ENCODE measurements at places on chromosomes 16 and 17. TPM values are rescaled to one million over a fixed set of nuclear protein-coding genes. Genes with fewer than 3 reads are reported as not detected.

FBXL20 gene
- total RNA-seq = 24.2 TPM

TP53TG3C gene
- total RNA-seq = not detected

GPRC5B gene
- total RNA-seq = 5.8 TPM

SEZ6 gene
- total RNA-seq = 1.1 TPM

TMC7 gene
- 6.7 TPM for total RNA-seq

IGF2BP1 gene
- 0.54 TPM for total RNA-seq

CA5A gene
- not detected for total RNA-seq

PRKCA gene
- 47.0 TPM for total RNA-seq

CACNA1H gene
- total RNA-seq = 13.5 TPM

DNA sequence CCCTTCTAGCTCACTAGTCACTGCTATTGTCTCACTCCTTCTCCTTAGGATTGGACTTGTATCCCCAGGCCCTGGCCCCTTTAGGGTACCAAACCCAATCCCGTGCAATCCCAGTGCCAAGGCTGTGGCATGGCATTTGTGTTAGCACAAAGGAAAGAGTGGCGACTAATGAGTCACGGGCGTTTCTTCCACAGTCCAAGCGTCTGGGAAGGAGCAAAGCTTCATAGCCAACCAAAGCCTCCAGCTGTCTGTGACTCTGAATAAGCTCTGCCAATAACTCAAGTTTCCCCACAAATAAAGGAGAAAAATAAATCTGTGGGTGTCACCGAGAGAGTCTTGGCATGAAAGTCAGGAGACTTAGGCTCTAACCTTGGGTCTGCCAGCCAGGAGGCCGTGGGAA lies 54.6 kb upstream of the COX10 start:
- DNase-seq = no peak

- no peak for DNase-seq
Observed at GRCh38 chr17:39951924-39952679, 10.7 kb upstream of the GSDMA start.

GRCh38 chr17:6166492-6167179 lies 96.5 kb downstream of the WSCD1 start:
- no peak for DNase-seq

- no peak for DNase-seq
Observed at GRCh38 chr17:67520916-67521774, 144.1 kb downstream of the PITPNC1 start.

GRCh38 chr17:57983446-57983845 lies 4.6 kb downstream of the VEZF1 start:
- no peak for DNase-seq

- peak; percentile 69 for DNase-seq
Observed at GRCh38 chr16:68062910-68063393, 22.2 kb upstream of the NFATC3 start.

DNA sequence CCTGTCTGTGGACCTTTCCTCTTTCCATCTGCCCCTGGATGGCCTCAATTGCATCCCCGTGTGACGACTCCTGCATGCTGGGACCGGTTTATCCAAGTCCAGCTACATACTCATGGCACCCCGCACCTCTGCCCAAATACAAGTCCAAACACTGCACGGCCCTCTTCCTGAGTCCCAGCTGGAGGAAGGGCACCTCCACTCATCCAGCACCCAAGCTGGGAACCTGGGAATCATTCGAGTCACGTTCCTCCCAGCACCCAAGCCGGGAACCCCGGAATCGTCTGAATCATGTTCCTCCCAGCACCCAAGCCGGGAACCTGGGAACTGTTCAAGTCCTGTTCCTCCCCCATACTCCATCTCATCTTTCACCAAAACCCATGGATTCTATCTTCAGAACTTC lies 10.2 kb downstream of the TRARG1 start:
- DNase-seq = no peak

GRCh38 chr17:76789235-76789788 lies 51.4 kb downstream of the MFSD11 start:
- DNase-seq = no peak

- DNase-seq = no peak
Observed at GRCh38 chr17:43966276-43966675, 12.5 kb upstream of the PYY start.

DNA sequence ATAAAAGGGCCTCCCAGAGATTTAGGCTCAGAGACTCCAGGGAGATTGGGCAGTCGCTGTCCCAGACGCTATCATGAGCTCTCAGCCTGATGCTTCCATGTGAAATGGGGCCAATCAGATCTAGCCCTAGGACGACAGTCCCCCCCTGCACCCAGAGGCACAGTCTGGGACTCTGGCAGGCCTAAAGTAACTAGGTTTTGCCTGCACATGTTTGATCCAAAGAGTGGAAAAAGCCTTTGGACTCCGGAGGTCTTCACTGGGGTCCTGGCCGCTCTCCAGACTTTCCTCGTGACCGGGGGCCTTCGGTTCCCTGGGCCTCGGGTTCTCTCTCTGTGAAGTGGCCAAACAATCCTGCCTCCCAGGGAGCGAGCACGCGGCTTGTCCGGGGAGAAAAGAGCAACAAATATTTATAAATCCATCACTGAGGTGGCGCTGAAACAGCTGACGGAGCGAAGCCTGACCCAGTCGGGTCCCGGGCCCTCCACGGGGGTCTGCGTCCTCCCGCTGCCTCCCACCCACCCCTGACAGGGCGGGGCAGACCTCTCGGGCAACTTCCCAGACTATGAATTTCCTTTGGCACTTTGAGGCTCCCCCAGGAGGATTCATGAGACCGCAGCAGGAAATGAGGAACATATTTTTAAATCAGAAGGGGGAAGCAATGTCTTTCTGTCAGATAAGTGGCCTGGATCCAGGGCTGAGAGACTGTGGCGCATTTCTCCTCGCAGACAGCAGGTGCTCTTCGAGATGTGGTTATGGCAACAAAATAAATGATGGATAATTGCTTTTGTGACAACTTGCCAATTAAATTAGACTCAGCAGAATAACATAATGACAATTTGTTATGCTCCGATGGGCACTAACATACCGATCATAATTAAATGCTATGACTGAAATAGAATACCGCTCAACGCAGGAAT lies 38.9 kb downstream of the MRPS23 start:
- no peak for DNase-seq

DNA sequence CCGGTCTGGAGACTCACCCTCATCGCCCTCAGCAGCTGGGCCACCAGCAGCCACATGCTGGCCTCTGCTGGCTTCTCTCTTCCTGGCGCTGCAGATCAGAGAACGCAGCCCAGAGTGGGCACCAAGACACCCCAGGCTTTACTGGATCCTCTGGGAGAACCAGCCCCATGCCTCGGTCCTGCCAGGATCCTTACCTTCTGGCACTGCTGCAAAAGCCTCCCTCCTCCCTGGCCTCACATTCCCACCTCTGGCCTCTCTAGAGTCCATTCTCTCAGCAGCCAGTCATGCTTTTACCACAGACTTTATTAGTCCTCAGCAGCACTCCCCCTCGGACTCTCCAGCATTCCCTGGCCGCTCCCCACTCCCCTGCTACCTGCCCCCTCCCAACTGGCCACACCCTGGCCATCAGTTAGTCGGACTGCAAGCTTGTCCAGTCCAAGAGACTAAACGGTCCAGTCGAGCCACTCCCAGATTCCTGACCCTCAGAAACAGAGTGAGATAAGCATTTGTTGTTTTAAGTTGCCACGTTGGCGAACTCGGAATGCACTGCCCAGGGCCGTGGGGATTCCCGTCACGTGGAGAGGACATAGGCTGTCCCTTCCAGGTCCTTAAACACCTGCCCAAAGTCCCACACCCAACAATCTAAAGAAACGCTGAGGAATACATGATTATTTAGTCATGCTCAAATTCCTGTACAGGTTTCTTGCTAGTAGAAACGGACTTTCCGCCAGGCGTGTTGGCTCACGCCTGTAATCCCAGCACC lies 5.9 kb upstream of the SPG7 start:
- DNase-seq = peak; percentile 89

DNA sequence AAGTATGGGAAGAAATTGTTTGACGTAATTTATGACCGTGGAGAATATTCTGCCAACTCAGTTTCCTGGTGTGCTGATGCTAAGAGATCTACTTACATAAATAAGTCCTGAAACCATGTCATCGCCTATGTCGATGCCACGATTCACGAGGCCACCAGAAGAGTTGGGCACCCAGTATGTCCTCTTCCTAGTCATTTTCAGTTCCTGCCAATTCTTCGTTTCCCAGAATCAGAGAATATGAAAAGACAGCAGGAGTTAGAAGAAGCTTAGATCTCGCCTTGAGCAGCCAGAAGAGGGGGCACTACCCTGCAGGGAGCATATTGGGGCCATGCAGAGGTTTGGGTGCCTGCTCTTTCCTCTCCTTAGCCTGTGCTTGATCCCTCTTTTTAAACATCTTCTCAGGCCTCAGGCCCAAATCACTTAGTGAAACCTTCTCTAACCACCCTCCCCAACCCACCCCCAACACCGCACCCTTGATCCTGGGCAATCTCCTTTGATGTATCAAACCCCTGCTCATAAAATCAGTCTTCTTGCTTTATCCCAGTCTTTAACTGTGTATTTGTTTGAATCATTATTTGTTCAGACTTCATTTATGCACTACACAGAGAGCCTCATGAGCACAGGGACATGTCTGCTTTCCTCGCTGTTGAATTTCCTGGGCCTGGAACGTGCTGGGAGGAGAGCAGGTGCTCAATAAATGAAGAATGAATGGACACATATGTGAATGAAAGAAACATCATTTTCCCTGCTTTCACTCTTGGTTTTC lies 12.2 kb upstream of the LONP2 start:
- DNase-seq = peak; percentile 55

GRCh38 chr16:30984669-30985400 lies at the start of gene HSD3B7:
TSS of gene HSD3B7 (plus strand) at chr16:30985207. CDS start at chr16:30985659, 452 bp downstream.
- DNase-seq = peak; percentile 94

- DNase-seq = no peak
Observed at GRCh38 chr16:51167170-51167895, 16.3 kb upstream of the SALL1 start.

DNA sequence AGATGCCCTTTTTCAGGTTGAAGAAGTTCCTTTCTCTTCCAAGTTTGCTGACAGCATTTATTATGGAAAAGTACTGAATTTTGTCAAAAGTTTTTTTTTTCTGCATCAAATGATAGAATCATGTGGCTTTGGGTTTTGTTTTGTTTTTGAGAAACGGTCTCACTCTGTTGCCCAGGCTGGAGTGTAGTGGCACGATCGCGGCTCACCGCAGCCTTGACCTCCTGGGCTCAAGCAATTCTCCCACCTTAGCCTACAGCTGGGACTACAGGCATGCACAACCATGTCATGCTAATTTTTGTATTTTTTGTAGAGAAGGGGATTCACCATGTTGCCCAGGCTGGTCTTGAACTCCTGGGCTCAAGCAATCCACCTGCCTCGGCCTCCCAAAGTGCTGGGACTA lies 7.3 kb downstream of the CMTM4 start:
- no peak for DNase-seq

GRCh38 chr17:50170662-50171370 lies 5.0 kb downstream of the SGCA start:
- DNase-seq = no peak

DNA sequence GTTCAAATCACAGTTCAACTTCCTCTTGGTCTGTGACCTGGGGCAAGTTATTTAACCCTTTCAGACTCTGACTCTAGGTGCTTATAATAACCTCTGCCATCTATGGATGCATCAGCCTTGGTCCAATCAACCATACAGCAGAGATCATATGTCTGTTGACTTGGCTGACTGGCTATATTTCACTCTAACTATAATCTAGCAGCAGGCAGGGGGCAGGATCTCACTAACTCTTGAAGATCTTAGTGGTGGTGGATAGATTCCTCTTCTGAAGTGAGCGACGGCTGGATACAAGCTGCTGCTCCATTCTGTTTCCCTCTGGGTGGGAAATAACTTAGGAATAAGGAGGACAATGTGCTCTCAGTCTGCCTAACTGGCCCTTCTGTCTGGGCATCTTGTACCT lies 146.6 kb downstream of the SKAP1 start:
- DNase-seq = no peak

DNA sequence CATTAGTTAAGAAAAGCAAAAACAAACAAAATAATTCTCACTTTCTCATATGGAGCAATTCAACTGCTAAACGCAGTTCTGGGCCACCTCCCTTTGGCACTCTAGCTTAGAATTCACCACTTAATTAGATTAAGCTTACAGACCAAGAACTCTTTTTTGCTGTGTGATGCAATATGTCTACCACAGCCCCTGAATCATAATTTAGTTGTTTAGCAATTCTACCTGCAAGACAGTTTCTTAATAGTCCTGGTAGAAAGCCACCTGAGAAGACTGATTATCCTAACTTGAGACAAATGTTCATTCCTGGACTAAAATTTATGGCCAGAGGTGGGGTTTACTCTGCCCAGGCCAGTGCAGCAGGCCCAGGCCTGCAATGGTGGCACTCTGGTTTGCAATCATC lies 205.9 kb downstream of the HS3ST3A1 start:
- no peak for DNase-seq
